ENCODE measurements at places on chromosomes 16 and 17.

GRCh38 chr16:55856950-55857349, 18.2 kb downstream of the CES5A start:
- DNase-seq = no peak

DNA sequence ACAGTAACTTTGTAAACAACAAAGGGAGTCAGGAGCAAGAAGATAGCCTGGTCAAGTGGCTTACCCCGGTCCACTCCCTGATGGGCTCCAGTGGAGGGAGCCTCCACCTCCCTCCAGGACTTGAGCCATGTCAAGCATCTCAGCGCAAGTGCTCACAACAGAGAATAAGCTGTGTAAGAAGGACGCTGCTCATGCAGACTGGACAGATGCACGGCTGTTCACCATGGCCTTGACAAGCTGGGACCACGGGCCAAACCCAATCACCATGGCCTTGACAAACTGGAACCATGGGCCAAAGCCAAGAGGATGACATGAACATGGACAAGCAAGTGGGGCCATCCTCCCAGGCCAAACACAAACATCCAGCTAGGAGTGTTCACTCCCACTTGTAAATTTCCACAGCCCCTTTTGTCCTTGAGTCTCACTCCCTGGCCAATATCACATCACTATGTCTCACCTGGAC, 3.4 kb upstream of the PITPNM3 start:
- DNase-seq = no peak

- DNase-seq = peak; percentile 29
Measured at GRCh38 chr17:19021622-19022083, 17.1 kb upstream of the FAM83G start.

DNA sequence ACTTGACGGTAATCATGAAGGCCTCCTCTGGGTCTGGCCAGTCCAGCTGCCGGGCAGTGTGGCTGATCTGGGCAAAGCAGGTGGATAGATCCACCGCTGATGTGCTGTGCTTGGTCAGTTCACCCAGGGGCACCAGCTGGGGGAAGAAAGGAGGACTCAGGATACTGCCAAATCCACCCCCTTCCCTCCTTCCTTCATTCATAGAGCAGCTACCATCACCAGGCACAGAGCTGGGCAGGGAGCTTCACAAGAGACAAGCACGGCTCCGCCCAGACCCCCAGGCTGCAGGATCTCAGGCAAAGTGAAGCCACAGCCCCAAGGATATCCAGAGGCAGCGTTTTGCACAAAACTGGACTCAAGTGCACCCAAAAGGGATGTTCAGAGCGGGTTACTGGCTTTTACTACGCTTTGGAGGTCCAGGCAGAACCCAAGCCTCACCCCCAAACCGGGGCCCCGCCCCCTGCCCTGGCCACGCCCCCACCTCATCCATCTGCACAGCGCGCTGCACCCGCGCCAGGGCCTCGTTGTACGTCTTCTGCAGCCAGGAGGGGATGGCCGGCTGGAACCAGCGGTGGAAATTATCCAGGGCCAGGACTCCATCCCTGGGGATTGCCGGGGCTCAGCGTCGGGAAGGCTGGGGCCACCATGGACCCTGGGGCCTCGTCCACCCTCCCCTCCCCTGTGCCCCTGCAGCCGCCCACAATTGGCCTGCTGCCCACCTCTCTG, 9.1 kb downstream of the UNC13D start:
- no peak for DNase-seq

DNA sequence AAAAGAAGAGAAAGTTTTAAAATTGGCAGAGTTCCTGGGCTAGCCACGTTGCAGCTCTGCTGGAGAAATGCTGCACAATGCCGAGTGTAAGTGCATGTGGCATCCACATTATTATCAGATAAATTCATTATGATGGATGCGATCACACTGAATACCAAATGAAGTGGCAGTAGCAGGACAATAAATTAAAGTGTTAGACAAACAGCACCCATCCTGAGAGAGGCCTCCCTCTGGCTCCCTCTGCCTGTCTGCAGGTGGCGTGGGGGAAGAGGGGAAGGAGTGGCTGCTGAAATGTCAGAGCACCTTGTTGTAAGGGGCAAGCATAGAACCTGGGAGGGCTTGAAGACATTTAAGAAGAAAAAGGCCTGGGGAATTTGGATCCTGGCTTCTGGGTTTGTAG, 324.1 kb downstream of the HAPSTR1 start:
- no peak for DNase-seq

- no peak for DNase-seq
Measured at GRCh38 chr17:79668344-79669250, 57.7 kb upstream of the RBFOX3 start.

DNA sequence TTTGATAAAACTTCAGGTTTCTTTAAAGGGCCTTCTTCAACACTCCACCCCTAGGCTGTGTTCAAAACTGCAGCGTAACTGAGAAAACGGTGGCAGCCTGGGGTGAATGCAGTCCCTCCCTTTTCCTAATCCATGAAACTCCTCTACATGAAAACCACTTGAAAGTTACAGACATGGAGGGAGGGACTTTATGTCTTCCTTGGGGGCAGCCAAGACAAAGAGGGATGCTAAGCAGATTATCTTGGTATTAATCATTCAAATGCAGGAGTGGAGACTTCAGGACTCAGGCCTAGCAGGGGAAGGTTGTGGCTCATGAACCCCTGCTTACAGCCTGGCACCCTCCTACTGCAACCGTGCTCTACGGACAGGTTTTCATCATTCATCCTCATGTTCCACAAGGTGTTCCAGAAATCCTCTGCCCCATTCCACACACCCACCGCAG, 46.8 kb downstream of the RNF112 start:
- DNase-seq = no peak

GRCh38 chr17:62666801-62667591, 39.5 kb downstream of the MRC2 start:
- DNase-seq = no peak

DNA sequence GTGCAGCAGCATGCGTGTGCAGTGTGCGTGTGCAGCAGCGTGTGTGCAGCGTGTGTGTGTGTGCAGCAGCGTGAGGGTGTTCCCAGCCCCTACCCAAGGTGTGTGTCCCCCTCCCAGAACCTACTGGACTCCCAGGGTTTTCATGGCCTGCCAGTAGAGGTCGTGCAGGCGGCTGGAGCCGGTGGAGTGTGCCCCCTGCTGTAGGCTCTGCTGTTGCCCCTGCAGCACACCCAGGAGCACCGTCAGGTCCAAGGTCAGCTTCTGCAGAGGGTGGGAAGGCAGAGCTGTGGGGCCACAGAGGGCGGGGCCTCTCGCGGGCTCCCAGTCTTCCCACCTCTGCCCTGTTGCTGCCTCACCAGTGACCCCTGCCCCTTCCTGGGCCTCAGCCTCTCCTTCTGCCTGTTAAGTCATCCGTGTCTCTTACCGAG, 14.9 kb downstream of the MYBBP1A start:
- no peak for DNase-seq

- DNase-seq = no peak
Measured at GRCh38 chr17:28199115-28199514, 119.9 kb upstream of the TMEM97 start.

- peak; percentile 63 for DNase-seq
Measured at GRCh38 chr16:75931043-75931442, 204.8 kb upstream of the CPHXL start.

DNA sequence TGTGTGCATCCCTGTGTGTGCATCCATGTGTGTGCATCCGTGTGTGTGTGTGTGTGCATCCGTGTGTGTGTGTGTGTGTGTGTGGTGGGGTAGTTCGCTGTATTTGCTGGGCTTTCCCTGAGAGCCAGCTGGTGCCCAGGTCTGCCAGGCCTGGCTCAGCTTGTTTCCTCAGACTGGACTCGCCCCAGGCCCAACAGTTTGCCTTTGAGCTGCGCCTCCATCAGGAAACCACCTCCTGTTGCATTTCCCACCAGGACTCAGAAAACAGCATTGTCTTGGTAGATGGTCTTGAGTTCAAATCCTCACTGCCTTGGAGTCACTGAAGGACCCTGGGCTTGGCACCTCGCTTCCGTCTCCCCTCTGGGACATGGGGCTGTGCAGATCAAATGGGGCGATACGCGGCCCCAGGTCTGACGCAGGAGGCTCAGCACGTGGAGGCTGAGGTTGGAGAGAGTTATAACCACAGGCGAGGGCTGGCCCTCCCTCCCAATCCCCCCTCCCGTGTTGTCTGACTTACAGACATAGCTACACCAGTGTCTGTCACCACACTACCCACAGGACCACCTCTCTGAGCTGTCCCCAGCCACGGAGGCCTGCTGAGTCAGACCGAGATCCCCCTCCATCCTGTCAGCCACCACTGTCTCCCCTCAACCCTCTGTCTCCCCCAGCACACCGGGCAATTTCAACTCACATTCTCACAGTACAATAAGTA, 4.7 kb downstream of the ITGAE start:
- DNase-seq = no peak

- DNase-seq = no peak
Measured at GRCh38 chr17:33053676-33054075, 62.0 kb downstream of the SPACA3 start.

GRCh38 chr17:43020789-43021740, 1.1 kb downstream of the VAT1 start:
- peak; percentile 88 for DNase-seq

DNA sequence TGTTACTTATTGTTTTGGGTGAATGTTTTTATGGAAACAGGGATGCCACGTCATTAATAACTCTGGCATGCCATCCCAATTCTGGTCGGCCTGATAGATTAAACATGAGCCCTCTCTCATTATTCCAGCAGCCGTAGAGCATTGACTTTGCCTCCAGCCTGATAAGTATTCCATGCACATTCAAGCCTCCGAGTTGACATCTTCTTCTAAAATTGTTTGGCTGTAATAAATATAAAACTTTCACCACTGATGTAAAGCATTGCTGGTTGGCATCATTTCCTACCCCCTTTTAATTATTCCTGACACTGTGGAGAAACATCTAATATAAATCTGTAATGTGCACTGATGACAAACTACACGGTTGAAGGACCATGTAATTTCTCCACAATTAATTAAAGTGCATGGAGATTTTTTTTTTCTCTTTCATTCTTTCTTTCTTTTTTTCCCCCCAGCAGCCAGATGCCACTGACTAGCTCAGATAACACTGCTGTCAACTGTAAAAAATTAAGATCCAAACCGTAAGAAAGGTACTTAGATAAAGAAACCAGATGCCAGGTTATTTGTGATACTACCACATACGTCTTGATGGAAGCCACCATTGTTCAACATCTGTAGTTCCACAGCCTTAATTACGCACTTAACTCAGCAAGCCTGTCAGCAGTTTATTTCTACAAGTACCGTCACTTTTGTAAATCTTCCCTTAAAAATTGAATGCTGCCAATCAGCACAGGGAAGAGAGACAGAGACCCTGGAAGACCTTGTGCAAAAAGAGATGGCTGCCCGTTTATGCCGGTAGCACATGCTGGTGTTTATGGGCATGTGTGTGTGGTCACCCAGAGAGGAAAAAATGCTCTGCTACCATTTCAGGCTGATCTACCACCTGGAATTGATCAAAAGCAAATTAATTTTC, 237.7 kb downstream of the IRX3 start:
- DNase-seq = no peak

- peak; percentile 60 for DNase-seq
Measured at GRCh38 chr17:29622337-29623282, at the start of gene CORO6. Gene CORO6 (minus strand): TSS chr17:29622912. CDS start chr17:29621421, 1,491 bp downstream.

- DNase-seq = no peak
Measured at GRCh38 chr17:48488548-48489106, 42.2 kb downstream of the HOXB1 start.

DNA sequence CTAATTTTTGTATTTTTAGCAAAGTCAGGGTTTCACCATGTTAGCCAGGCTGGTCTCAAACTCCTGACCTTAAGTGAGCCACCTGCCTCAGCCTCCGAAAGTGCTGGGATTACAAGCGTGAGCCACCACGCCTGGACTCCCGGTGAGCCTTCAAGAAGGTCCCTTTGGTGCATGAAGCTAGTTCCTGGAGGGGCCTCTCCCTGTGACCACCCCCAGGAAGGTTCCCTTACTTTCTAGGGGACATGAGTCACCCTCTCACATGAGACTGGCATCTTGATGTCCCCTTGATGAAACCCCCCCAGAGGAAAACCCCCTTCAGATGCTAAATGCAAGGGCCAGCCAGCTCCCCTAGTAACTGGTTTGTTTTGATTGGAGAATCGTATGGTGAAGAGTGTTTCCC, 12.8 kb downstream of the CARHSP1 start:
- DNase-seq = no peak

- no peak for DNase-seq
Measured at GRCh38 chr17:2063261-2064146, 8.6 kb downstream of the HIC1 start.

GRCh38 chr17:55872374-55872773, 121.5 kb downstream of the PCTP start:
- no peak for DNase-seq

DNA sequence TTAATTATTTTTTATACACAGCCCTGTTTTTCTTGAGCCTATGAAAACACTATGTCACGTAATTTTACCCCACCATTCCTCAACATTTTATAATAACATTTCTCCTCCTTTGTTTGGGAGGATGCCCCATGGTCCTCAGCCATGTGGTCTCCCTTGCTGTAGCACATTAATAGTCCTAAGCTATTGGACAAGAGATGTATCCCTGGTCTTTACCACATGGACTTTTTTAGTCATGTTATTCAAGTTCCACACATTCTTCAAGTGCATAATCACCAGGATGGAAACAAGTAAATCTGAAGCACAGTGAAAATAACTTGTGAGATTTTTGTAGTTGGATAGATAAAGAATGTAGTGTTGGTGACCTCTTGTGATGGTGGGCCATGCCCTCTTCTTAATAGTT, 2.0 kb upstream of the KRTAP2-3 start:
- peak; percentile 98 for DNase-seq

DNA sequence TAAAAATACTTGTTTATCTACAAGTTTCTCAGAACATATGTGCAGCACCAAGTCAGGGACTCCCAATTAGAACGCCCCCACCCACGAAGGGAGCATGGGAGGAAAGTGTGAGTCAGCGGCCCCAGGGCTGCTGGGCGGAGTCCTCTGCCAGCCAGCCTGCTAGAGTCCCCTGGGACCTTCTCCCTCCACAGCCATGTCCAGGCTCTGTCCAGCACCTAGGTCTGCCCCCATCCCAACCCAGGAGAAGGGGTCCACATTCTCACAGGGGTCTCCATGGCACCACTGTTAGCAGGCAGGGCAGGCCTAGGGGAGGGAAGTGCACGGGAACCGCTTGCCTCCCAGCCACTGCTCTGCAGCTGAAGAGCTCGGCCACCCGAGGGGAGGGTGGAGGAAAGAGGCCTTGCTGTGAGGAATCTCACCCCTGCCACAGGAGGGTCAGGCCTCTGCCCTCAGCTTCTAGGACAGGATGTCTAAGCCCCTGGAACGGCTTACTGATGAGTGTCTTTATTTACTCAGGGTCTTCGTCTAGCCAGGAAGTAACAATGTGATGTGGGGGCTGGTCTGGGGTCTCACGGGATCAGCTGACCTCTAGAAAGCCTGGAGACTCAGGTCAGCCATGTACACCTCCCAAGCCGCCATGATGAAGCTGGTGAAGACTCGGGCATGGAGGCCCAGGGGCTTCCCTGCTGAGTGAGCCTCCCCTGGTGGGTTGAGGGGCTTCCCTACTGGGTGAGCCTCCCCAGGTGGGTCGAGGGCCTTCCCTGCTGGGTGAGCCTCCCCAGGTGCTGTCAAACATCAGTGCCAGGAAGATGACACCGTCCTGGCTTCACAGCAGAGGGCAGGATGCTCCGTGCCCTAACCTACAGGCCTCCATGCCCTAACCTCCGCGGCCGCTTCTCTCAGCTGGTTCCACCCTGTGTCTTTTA, 190.3 kb downstream of the RBFOX3 start:
- DNase-seq = peak; percentile 9

- DNase-seq = no peak
Measured at GRCh38 chr16:5231246-5231759, 133.7 kb upstream of the EEF2KMT start.

Measured in ELR (cell line).